ENCODE measurements at places on chromosomes 13 and 19. TPM values are rescaled to one million over a fixed set of nuclear protein-coding genes. Genes with fewer than 3 reads are reported as not detected.

DNA sequence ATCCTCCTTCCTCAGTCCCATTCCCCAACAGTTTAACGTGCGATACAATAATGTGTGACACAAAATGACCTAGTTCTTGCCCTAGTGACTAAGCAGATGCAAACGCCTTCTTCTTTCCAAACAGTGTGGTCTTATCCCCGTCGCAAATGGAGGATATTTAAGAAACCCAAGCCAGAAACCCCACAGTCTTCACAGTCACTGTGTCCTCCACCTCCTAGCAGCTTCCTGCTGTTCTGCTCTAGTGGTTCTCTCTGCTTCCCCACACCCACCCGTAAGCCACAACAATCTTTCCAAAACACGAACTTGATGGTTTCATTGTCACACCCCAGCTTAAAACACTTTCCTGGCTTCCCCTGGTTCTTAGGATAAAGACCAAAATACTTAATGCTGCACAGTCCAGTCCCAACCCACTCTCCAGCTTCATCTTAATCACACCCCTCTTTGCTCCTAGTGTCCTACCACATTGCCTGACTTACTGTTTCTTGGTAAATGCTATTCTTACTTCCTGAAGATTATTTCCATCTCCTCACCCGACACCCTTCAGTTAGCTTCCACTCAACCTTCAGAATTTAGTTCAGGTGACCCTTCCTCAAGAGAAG, 32.3 kb downstream of the ITM2B start:
- peak; percentile 73 for DNase-seq

- DNase-seq: peak; percentile 31
These were observed 1.3 kb downstream of the HSD11B1L start for GRCh38 chr19:5682107-5682482.

Gene ZIC5
- not detected for polyA plus RNA-seq

Gene RNASEH2A
- 14.5 TPM for polyA plus RNA-seq
